ENCODE measurements at places on chromosomes 11 and 22.
A peak's percentile ranks its signal among the peaks of the same experiment; 100 is the strongest.

DNA sequence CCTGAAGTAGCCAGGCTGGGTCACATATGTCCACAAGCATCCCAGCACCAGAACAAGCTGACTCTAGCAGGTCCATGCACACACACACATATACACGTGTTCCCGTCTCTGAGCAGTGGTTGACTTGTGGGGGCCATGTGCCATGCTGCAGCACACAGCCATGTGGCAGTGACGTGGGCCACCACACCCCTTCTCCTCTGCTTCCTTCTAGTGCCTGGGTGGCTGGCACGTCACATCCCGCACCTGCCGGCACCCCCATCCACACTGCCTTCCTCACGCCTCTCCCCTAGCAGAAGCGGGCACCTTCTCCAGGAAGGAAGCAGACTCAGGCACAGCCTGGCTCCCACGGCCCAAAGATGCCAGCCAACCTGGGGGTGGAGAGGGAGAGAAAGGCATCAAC is 9.5 kb downstream of the SYT7 start:
- DNase-seq: no peak

- DNase-seq: no peak
These were observed 2.7 kb downstream of the CRYBB1 start for GRCh38 chr22:26615149-26615548.

DNA sequence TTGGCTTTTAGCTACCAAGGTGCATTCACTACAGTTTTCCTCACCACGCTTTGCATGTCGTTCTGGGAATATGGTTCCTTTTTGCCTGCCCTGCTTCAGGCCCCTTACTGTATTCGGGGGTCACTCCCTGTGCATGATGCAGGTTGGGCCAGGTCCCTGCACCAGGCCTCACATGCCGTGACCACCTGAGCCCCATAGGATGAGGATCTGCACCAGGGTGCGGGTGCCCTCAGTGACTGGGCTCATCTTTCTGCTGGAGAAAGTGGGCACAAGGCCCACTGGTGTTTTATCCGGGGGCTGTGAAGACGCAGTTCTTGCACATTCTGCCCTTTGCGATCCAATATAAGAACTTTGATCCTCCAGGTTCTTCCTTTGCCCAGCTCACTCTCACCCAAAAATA is 45.7 kb upstream of the CABP7 start:
- DNase-seq: no peak

- no peak for DNase-seq
These were observed 8.7 kb downstream of the KMT5B start for GRCh38 chr11:68204402-68204801.

GRCh38 chr11:122749005-122749687 is 89.2 kb upstream of the CRTAM start:
- DNase-seq: peak; percentile 18

DNA sequence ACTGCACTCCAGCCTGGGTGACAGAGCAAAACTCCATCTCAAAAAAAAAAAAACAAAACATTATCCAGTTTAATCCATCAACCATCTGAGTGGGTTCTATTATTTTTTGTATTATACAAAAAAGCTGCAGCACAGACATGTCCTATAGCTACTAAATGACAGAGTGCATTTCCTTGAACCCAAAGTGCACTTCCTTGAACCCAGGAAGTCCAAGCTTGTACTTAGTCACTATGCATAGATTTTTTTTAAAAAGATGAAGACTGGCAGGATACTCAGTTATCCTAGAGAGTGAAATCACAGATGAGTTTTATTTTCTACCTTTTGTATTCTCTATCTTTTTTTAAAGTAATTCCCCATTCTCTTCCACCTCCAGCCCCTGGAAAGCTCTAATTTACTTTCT is 8.0 kb upstream of the RRAS2 start:
- no peak for DNase-seq

DNA sequence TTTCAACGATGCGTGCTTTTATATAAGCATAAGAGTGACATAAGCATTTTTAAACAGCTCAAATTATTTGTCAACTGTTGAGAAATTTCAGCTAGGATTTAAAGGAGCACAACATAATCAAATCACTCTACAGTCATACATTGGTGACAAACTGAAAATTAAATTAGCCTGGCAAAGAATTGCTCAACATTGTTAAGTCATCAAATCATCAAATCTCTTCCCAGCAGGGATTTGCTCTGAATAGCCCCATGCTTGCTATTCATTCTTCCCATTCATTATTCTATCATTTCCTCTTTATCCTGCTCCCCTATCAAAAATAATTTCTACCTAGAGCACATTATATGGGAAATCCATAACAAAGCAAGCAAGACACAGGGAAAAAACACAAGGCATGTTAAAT is 198.7 kb upstream of the LUZP2 start:
- DNase-seq: no peak

DNA sequence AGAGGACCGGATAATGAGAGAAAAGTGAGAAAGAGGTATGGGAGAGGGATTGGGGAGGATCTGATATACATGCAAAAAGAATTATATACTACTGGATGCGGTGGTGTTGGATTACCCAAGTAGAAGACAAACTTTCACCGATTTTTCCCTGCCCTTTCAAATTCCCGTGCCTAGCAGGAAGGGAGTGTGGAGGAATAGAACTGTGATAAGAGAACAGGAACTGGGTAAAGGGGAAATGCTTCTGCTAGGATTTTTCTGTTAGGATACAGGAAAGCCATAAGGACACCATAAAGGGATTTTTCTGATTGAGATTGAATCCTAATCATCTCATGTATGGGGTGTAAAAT is 480 bp upstream of the MTMR2 start:
- no peak for DNase-seq

DNA sequence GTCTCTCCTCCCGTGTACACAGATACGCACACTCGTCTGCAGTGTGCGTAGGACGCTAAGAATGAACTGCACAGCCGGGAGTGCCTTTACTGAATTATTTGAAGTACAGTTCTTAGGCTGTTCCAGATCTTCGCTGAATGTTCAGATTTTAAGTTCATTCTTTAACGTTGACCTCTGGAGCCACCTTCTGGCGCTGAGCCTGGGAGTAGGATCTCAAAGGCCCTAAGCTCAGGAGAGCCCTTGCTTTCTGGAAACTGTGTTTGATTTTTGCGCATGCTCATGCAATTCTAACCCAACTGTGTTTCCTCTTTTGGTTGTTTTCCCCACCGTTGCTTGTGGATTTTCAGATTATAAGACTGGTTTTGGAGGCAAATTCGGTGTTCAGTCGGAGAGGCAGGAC is 22.8 kb downstream of the CTTN start:
- DNase-seq: no peak

Data from activated T-helper 1 cell treated with Interleukin-2 at 50 U/mL for 16 hours (primary cell).